ENCODE measurements at places on chromosomes 5 and 9.

- peak; percentile 34 for DNase-seq
These were observed 3.0 kb downstream of the SLC12A7 start for GRCh38 chr5:1108865-1109174.

DNA sequence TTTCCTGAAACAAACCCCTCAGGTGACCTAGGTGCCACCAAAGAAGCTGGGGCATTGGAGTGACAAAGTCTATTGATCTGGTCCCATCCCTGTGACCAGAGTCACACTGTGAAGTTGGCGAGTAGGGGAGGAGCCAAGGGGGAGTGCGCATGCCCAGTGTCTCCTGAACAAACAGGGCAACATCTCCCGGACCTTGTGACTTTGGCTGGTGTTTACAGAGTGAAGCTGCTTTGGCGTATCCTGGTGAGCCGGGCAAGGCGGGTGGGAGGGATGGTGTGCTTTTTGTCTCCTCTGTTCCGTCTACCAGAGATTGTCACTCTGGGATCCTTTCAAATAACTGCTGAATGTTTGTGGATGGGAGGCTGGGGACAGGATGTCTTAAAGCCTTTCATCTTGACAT is 204.5 kb downstream of the HSPA4 start:
- DNase-seq: no peak

- no peak for DNase-seq
These were observed 173.4 kb downstream of the NR3C1 start for GRCh38 chr5:143229896-143230675.

GRCh38 chr9:98899408-98900056 is 44.2 kb upstream of the COL15A1 start:
- no peak for DNase-seq

DNA sequence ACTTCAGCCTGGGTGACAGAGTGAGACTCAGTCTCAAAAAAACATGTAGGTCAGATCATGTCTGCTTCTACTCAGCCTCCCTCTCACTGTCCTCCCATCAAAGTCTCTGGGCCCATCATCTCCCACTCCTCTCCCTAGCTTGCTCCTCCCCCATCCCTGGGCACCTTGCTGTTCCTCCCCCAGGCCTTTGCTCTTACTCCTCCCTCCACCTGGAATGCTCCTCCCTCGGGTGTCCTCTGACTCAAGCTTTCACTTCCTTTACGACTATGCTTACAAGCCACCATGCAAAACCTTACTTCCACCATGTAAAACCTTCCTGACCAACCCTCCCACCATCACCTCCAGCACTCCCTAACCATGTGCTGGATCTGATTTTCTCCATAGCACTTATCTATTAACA is 51.5 kb downstream of the MTMR12 start:
- no peak for DNase-seq

- no peak for DNase-seq
These were observed 2.4 kb downstream of the CDKN2AIPNL start for GRCh38 chr5:134409321-134409720.

- no peak for DNase-seq
These were observed 158.5 kb downstream of the MLLT3 start for GRCh38 chr9:20463823-20464222.

GRCh38 chr9:20031836-20032235 is 243.0 kb upstream of the SLC24A2 start:
- DNase-seq: no peak

- no peak for DNase-seq
These were observed 1668.0 kb upstream of the C9orf72 start for GRCh38 chr9:29241320-29241719.

DNA sequence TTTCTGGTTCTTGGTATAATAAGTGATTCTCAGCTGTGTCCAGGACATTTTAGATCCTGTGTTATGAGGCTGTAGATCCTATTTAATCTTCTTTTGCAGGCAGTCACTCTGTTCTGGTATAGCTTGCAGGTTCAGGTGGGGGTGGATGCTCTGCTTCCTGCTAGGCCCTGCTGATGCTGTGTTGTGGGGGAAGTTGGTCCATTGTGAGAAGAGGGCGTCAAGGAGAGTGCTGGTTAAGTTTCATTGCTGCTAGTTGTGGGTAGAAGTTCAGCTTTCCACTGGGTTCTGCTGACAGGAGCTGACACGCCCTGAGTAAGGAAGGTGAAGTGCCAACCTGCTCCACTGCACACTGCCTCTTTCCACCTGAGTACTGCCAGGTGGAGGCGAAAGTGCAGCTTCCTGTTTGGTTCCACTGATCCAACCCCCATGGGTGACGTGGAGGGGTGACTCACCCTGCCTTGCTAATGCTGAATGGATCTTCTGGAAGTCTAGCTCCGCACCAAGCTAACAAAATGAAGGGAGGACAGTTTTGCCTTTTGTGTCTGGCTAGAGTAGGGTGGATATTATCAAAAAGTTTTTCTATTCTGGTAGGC is 16.3 kb downstream of the NMRK1 start:
- DNase-seq: no peak

- no peak for DNase-seq
These were observed 335 bp downstream of the ROPN1L start for GRCh38 chr5:10441992-10442435.

- DNase-seq: peak; percentile 60
These were observed 98.5 kb upstream of the SPATA31C2 start for GRCh38 chr9:88236511-88237478.

GRCh38 chr9:15203581-15203980 is 103.4 kb downstream of the TTC39B start:
- DNase-seq: no peak

DNA sequence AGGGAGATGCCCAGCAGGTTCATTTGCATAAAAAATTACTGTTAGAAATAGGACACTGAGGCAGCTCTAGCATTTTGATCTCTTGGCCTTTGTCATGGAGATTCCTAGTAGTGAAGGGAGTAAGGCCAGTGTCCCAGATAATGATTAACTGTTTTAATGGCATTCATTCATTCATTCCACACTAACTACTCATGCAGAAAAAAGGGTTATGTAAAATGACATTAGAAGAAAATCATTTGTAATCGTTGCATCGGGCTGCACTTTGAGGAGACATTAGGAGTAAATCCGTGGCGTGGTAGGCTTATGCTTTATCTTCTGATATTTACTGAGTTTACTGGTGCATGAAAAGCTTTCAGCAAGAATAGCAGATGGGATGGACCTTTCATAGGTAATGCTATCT is 82.6 kb upstream of the GRHPR start:
- no peak for DNase-seq

- no peak for DNase-seq
These were observed 41.0 kb upstream of the KDM4C start for GRCh38 chr9:6716766-6717165.

DNA sequence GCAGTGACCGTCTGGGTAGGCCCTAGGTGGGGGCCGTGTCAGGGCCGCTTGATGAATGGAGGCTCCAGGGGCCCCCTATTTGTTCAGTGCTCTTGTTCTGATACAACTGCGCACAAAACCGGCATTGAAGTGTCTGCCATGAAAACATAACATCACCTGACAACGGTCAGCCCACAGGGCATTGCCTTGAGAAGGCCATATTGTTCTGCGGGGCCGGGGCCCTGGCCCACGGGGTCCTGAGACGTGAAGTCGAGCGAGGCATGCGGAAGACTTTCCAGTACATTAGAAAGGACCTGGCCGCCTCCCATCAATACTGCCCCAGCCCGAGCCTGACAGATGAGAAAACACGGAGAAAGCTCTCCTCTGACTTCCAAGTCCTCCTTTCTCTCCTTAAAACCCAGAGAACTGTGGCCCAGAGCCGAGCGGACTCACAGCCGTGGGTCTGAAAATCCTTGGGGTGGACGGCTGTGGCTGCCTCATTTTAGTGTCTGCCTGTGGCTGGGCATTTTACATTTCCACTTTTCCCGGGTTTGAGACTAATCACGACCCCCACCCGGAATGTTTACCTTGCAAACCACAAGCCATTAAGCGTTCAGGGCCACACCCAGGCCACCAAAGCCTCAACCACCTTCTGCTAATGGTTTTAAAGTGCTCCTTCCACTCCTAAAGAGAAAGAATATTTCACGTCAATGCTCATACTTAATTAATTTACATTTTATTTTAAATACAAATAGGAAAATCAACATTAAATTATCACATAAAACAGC is 391.0 kb upstream of the IRX2 start:
- no peak for DNase-seq

DNA sequence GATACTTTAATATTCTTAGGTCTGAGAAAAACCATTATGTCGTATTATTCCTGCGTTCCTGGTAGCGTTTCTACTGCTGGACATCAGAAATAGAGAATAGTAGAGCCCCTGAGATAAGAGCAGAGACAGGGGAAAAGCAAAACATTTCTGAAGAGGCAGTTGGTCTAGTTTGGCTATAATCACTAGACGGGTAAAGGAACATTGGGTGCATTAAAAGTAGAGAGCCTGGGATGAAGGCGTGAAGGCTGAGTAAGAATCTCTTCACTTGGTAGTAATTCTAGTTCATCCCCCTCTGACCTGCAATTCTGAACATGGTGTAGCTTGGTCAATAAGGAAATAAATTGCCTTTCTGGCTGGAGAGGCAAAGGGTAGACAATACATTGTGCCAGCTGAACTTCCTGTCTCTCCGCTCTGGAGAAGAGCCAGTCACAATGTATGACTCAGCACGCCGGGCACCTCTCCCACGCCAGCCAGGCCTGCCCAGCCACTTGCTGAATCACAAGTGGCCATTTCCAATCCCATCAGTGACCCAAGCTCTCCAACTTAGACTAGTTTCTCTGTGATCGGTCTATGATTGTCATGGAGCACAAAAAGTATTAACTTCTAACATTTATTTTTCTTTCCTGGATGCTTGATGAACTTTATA is 75.4 kb downstream of the STK32A start:
- DNase-seq: peak; percentile 47

DNA sequence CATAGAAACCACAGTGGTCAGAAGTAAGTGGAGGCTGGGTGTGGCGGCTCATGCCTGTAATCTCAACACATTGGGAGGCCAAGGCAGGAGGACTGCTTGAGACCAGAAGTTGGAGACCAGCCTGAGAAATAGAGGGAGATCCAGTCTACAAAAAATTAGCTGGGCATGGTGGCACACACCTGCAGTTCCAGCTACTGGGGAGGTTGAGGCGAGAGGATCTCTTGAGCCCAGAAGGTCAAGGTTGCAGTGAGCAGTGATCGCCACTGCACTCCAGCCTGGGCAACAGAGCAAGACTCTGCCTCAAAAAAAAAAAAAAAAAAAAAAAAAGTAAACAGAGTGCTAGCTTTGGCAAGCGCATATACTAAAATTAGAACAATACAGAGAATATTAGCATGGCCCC is 24.6 kb downstream of the AK8 start:
- no peak for DNase-seq

- DNase-seq: no peak
These were observed 113.6 kb downstream of the EFNA5 start for GRCh38 chr5:107557051-107557658.

DNA sequence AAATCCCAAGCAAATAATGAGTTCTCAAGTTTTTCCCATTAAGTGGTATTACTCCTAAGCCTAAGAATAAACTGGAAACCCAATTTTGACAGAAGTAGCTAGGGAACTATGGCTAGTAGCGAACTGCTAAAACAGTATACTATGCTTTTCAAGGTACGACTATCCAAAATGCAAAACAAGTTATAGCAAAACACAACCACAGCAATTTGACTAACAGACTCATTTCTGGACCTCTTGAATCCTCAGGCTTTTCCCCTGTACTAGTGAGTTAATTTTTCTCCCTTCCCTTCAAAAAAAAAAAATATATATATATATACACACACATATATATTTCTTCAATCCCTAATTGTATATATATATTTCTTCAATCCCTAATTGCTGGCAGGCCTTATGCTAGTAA is 7.3 kb downstream of the FBXW11 start:
- DNase-seq: no peak

- DNase-seq: peak; percentile 1
These were observed 34.0 kb downstream of the GLT6D1 start for GRCh38 chr9:135605238-135605781.

GRCh38 chr9:18688581-18689565 is 214.9 kb downstream of the ADAMTSL1 start:
- DNase-seq: no peak

- no peak for DNase-seq
These were observed 182.3 kb upstream of the MAP1B start for GRCh38 chr5:71924980-71925379.

DNA sequence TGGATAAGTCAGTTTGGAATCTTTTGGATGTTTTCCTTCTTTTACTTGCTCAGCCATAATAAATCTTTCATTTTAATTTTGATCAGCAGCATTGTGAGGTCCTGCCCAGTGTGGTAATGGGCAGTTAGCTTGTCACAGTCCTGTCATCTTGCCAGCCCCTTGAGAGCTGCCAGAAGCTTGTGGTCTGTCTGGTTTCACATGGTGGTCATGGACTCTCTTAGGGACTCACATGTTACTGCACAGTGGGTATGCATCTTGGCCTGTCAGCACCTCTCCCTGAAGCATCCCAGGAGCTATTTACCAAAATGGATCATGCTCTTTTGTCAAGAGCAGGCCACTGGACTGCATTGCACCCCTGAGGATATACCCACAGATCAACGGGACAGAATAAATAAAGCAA is 60.3 kb downstream of the DAPK1 start:
- DNase-seq: peak; percentile 15

DNA sequence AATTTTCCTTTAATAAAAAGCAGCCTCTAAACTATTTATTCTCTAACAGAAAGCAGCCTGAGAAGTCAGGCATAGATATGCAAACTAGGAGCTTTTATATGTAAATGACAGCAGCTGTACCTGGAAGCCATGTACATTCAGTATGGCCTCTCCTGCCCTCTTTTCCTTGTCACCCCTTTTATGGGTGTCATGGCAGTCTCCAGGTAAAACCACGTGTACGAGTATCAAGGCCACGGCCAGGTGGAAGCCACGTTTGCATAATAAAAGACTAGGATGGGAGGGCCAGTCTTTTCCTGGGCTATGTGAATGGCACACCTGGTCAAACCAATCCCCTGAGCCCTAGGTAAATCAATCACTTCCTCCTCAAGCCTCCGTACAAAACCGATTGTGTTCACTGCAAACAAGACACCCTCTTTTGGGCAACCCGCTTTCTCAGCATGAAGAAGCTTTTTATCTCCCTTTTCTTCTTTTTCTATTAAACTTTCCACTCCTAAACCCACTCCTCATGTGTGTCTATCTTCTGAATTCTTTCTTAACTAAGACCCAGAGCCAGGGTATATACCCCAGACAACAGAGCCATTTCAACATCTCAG is 419.5 kb upstream of the CTNND2 start:
- DNase-seq: no peak

DNA sequence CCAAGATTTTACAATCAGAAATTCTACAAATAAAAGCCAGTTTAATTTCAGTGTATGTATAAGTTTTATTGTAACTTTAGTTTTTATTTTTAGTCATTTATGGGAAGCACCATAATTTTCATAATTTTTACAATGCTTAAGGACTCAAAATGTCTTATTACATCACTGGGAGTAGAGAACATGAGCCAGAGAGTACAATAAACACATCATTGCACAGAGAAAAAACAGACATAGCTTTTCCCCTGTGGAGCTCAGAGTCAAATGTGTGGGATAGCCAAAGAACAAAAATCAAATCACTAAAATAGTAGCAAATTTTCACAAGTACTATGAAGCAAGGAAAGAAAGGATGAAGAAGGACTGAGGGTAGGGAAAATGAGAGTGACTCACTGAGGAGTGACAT is 5.5 kb upstream of the JAKMIP2 start:
- no peak for DNase-seq

All from pons (tissue), 1 donor.